ENCODE measurements at places on chromosomes 11 and 22.

DNA sequence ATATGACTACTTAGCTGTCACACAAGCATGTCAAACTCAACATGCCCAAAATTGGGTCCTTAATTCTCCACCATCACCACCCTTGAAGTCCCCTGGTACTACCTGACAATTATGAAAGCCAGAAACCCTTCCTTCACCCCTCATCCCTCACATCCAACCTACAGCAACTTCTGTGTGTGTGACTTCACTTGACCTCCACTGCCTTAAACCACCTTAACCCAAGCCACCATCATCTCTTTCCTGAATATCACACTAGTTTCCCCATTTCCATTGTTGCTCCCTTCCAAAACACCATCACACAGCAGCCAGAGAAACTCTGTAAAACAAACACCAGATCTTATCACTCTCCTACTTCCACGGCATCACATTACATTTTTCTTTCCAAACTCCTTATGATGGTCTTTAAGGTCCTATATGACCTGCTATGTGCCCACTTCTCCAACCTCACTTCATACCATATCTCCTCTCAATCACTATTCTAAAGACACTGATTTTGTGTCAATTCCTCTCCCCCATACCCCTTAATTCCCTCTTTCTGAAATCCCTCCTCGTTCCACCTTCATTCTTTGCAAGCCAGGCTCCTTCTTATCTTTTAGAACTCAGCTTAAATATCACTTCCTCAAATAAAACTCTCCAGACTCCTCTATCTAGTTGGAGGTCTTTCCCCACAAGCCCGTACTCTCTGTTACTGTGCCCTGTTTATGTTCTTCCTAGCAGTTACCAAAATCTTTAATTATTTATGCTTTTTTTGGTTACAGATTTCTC is 124.9 kb downstream of the RBFOX2 start:
- DNase-seq: no peak

DNA sequence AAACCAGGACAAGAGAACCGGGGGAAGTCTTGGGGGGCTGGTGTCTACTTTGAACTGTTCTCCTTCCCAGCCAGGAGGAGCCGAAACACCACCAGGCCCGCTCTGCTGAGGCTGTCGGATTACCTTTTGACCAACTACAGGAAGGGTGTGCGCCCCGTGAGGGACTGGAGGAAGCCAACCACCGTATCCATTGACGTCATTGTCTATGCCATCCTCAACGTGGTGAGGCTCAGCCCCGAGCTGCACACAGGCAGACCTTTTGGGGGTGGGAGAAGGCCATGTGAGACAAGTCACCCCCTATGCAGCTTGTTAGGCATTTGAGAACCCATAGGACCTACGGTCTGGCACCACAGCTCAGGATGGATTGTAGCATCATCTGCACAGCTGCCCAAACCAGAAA is 2.8 kb downstream of the HTR3A start:
- DNase-seq: no peak

DNA sequence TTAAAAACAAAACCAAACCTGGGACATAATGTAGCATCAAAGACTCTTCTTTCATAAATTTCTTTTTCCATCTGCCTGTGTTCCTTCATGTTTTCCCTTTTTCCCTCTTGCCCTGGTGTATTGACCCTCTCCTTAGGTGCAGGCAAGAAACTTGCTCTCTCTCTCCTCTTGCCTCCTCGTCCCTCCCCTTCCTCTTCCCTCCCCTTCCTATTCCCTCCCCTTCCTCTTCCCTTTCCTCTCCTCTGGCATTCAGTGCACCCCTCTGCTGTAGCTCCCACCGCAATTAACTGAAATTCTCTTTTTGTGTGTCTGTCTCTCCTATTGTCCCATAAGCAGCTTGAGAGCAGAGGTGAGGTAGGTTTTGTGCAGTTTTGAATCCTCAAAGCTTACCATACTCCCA is 49.9 kb downstream of the CSF2RB start:
- DNase-seq: no peak

GRCh38 chr11:128981254-128981653 is 38.6 kb upstream of the TP53AIP1 start:
- DNase-seq: no peak

- DNase-seq: no peak
Measured at GRCh38 chr22:37930270-37930951, 23.0 kb downstream of the C22orf23 start.

DNA sequence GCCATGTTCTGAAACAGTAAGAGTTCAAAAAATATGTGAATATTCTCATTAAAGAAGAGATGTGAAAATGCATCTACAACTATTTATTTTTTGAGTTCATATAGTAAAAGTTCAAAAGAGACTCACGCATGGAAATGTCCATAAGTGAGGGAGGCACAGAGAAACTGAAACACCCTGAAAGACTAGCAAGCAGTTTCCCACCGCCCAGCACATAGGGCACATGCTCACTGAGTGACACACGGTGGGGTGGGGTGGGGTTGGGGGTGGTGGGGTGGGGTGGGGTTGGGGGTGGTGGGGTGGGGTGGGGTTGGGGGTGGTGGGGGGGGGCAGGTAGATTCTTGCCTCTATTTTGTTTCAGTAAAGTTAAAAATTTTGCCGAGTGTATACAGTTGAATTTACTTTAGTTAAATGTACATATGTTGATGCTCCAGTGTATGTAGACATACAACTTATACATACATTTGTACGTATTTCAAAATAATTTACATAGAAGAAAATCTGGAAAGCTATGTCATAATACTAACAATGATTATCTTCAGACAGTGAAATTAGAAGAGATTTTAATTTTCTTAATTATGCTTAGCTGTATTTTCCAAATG is 6.3 kb downstream of the CCDC34 start:
- DNase-seq: no peak

- DNase-seq: no peak
Measured at GRCh38 chr11:46697303-46697702, 3.1 kb downstream of the ARHGAP1 start.

GRCh38 chr11:17388609-17389210 is at the start of gene KCNJ11:
Gene KCNJ11, minus strand, starts transcription at chr11:17388659. Its CDS starts 568 bp downstream, at chr11:17388091.
- DNase-seq: no peak

DNA sequence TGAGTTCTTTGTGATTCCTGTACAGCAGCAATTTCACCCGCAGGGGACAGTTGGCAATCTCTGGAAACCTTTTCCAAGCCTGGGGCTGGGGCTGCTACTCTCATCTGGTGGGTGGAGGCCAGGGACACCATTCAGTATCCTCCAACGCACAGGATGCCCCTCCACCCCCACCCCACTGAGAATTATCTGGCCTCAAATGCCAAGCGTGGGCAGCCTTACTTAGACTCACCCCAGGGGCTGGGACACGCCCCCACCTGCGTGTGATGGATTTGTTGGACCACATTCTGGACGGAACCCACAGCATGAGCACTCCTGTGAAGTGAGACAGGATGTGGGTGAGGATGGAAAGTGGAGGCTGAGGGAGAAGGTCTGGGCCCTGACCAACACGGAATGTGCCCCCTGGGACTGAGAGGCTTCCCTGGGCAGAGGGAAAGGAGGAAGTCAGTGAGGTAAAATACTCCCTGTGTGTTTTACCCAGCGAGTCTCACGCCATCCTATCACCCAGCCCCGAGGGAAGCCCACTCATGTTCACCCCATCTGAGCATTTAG is 13.7 kb downstream of the RASD2 start:
- no peak for DNase-seq

DNA sequence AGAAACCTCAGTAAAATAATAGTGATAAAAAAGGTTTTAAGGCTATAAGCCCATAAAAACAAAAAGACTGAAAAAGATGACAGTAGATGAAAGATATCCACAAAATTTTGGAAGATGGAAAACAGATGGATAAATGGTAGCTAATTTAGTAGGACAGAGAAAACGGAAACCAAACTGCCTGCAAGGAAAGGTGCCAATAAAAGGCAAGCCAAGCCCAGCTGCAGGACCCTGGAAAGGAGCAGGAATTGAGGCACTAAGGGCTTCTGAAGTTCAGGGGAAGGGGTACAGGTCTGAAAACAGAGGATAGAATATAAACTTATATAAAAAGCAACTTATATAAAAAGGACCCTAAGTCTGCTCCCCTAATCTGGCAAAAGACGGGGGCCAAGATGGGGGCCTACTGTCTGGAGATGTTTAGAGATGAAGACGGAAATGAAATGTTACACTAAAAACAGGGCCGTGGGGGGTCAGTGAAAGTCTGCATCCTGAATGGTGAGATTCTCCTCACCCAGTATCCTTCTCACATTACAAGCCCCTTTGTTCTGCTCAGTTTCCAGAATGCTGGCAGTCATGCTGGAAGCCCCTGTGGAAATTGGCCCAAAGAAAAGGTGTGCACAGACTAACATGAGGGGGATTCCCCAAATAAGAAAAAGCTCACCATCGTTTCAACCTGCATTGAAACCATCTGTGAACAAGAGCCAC is 269.3 kb upstream of the PITPNB start:
- DNase-seq: no peak

GRCh38 chr11:1829039-1829820 is 5.6 kb upstream of the SYT8 start:
- DNase-seq: no peak

DNA sequence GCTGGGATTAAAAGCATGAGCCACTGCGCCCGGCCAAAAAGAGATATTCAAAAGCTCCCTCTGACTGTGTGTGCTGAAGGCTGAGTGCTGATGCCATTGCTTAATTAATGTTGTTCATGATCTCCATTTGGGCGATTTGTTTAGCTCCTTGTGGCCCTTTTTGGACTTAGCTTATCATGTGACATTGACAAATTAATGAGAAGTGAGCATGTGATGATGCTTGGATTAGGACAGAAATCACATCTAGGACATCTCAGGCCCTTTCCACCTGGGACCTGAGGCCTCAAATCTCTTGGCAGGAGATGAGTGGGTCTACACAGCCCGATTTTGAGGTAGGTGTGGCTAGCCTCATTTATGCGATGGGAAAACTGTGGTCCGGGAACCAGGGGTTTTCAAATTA is 10.4 kb downstream of the EHF start:
- DNase-seq: no peak

DNA sequence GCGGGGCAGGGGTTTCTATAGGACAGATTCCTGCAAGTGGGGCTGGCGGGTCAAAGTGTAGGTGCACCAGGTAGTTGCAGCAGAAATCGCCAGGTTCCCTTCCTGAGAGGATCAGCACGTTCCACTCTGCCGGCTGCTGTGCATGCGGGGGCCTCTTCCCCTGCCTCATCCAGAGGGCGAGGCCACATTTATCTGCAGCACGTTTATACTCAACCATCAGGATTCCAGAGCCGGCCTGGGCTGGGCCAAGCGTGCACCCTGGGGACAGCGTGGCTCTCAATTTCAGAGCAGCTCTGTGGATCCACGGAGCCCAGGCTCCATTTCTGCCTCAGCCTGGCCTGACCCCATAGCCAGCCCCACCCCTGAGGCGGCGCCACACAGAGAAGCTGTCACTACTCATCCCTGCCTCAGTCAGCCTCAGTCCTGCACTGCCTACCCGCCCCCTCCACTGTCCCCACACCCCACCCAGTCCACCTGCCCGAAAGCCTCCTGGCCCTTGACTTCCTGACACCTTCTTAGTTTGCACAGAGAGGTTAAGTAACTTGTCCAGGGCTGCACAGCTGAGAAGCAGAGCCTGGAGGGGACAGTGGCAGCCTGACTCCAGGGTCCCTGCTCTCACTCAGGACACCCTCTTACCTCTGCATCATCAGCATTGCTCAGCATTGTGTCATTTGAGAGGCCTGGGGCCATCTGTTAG is 45.9 kb upstream of the RTL6 start:
- no peak for DNase-seq

DNA sequence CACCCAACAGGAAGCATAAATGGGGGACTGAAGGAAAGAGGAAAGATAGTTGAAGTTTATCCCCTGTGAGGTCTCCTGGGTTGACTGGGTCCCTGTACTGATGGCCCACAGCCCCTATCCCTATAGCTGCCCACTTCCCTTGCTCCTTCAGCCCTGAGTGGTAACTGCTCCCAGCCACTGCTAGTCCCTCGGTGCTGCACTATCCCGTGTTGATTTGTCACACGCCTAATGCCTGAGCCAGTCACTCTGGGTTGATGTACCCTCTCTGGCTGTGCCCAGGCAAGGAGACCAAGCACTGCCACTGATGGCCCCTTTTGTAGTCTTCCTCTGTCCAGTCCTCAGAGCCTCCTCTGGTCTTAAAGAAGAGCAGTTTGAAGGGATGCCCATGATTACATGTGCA is 9.6 kb downstream of the GDPD5 start:
- DNase-seq: no peak

DNA sequence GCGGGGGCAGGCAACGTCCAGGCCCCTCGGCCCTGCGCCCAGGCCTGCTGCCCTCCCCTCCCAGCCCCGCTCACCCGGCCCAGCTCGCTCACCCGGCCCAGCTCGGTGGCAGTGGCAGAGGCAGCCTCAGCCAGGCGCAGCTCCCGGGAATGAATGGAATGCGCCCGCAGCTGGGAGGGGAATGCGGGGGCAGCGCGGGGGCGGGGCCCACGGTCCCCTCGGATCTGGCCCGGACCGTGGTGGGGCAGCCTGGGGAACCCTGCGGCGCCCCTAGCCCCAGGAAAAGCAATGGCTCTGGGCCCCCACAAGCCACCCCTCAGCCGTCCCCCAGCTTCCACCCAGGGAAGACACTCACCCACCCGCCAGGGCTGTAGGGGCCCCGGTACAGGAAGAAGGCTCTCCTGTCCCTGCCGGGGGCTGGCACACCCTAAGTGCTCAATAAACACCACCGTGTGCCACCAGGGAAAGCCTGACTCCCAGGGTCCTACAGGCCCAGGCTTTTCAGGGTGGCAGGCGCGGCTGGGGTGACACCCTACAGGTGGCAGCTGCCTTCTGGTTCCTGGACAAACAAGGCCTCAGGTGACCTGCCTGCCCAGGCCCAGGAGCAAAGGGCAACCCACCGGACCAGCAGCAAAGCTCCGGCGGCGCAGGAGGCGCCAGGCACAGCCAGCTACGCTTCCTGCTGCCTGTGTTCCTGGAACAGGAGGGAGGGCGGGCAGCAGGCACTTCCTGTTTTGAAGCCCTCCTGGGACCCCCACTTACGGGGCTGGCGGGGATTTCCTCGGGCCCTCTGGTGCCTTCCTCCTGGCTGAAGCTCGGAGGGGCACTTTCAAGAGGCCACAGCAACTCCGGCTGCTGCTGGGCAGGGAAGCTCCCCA is 13.8 kb downstream of the PLXNB2 start:
- no peak for DNase-seq

- no peak for DNase-seq
Measured at GRCh38 chr11:45232341-45233080, 53.6 kb downstream of the SYT13 start.

GRCh38 chr11:11848891-11849746 is 7.3 kb downstream of the USP47 start:
- DNase-seq: no peak

- DNase-seq: peak; percentile 70
Measured at GRCh38 chr11:73980001-73980961, 2.4 kb downstream of the UCP2 start.

DNA sequence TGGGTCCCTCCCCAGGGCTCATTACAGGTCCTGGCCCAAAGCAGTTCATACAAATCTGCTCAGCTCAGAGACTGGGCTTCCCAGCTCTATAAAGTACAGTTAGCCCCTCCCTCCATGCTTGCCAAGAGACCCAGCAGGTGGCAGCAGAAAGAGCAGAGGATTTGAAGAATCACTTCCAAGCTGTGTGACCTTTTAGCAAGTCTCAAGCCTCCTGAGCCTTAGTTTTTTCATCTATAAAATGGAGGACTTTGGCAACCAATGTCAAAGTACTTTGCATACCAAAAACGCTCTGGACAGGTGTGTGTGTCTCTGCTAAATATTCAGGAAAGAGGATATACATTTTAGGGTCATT is 26.6 kb downstream of the RELT start:
- DNase-seq: no peak

GRCh38 chr11:1930462-1930830 is 10.9 kb downstream of the TNNT3 start:
- no peak for DNase-seq

Data from NCI-H2081 treated with DMSO at 0.1 percent for 48 hours (cell line).